ENCODE measurements at places on chromosomes 2 and 18.

- DNase-seq = no peak
These were observed 8.2 kb upstream of the RNU2-63P start for GRCh38 chr2:88024509-88024908.

- no peak for DNase-seq
These were observed 193.5 kb upstream of the ZEB2 start for GRCh38 chr2:144713410-144713809.

GRCh38 chr2:46722142-46722541 is 193.5 kb downstream of the MCFD2 start:
- DNase-seq = no peak

DNA sequence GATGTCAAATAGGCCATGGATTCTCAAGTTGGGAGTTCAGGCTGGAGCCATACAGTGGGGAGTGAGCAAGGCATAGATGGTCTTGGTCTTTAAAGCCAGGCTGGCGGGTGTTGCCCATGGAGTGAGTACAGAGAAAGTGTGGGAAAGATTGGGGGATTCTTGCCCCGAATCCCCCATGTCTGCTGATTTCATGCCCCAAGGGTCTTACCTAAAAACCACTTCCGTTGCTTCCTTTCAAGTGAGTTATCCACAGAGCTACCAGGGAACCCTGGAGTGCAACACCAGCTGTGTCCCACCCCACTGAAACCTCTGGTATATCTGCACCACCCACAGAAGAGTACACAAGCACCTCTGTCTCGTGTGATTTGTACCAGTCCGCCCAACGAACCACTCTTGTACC is 31.4 kb downstream of the FHOD3 start:
- DNase-seq = no peak

DNA sequence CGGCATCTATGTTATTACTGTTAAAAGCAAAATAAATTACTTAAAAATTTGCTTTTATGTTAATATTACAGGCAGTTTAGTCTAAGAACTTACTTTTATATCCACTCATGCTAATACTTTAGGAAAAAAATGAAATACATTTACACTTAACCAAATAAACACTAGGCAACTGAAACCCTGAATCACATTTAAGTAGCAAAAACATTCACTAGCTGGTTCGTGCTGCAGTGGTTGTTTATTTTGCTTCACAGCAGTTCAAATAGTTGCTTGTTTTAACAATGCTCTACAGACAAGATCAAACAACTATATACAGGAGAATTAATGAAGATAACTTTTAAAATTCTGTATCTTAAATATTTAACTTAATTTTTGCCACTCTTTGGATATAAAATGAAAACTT is 60.8 kb downstream of the ABCG8 start:
- no peak for DNase-seq

All from C1 segment of cervical spinal cord (tissue), 14 donors.